ENCODE measurements at places on chromosomes 7 and 10.

DNA sequence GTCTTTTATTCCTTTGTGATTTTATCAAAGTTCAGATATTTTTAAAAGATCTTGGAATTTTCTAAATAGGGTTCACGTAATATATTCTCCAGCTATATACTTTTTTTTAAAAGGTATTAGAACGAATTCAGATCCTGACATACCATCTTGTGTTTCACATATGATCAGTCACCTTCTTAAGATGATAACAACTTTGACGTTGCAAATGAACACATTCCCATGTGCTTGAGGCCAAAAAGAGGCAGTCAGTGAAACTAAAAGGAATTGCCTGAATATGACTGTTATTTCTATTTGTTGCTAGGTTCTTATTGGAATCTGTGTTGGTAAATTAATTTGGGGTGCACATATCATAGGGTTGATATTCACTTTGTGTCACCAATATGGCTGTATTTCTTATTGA lies 310.1 kb downstream of the MDFIC start:
- DNase-seq, result no peak

DNA sequence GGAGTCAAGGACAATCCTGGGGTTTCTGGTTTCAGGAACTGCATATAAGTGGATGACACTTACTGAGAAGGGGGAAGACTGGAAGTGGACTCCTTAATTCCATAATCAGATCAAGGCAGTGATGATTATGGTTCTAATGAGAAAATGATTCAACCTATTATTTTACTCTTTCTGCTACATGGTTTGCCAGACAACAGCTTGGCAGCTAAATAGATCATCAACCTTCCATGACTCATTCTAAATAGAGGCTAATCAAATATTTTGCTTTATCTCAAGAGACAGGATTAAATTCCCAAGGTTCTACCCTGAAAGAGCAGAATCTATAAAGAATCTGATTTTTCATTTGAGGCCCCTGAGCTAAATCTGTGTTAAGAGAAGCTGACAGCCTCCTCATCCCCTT lies 46.3 kb downstream of the CNNM1 start:
- DNase-seq, result no peak

DNA sequence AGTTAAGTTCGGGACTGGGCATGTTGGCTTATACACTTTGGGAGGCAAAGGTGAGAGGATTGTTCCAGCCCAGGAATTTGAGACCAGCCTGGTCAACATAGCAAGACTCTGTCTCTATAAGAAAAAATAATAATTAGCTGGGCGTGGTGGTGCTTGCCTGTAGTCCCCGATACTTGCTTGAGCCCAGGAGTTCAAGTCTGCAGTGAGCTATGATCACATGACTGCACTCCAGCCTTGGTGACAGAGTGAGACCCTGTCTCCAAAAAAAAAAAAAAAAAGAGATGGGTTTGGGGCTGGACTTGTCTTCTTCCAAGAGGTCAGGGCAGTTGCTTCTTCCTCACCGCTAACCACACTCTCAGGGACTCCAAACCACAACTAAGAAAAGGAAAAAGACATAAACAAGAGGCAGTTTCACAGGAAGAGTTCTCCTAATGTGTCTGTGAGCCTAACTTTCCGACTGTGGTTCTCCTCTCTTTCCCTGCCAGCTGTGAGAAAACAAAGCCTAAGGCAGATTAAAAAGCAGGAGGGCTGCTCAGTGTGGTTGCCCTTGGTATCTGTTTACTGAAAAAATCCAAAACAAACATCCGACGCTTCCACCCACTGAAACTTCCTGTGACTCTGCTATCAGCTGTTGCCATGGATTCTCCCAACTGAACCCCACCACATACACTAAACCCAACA lies 2.4 kb upstream of the SERPINE1 start:
- DNase-seq, result no peak

- no peak for DNase-seq
Measured at GRCh38 chr7:25885057-25885576, 266.9 kb upstream of the NFE2L3 start.

DNA sequence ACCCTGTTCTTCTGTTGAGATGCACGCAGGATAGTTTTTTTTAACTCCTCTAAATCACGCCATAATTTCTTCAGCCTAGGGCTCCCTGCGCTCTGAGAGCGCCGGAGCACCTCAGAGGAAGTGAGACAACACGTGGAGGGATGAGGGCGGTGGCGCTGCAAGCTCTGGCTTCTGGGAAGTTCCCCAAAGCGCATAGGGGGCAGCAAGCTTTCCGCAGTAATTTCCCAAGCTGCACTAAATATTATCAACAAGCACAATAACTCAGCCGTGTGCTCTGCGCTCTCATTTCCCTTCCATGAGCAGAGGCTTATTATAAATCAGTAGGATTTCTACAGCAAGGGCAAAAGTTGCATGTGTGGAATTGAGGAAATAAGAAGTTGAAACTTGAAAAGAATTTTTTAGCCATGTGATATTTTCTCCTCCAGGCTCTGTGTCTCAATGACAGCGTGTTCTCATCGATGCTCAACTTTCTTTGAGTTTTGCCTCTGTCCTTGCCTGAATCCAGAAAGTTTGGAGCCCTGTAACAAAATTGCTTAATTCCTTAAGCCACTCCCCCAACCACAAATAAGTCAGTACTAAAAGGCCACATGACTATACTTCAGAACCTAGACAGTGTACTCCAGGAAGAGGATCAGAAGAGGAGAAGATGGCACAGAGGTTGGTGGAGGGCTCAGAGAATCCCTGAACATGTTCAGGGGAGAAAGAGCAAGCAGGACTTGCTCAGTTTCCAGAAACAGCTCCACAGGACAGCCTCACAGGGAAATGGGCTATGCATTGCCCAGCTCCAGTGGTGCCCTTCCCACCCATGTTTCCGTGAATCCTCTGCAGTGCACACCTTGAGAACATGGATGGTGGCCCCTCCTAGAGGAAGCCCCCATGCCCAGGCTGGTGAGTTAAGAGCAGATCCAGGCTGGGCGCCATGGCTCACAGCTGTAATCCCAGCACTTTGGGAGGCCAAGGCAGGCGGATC lies 221.5 kb upstream of the GHITM start:
- DNase-seq, result no peak

GRCh38 chr10:15043674-15044073 lies at the start of gene OLAH:
Gene OLAH, plus strand, starts transcription at chr10:15043943. Its CDS starts 3,346 bp downstream, at chr10:15047289.
- DNase-seq, result no peak

- no peak for DNase-seq
Measured at GRCh38 chr10:96125142-96125515, 5.0 kb upstream of the ZNF518A start.

GRCh38 chr10:97000487-97001182 lies 168.5 kb downstream of the LCOR start:
- no peak for DNase-seq

Measured in NCI-H524 treated with DMSO at 0.1 percent for 48 hours (cell line).